ENCODE measurements at places on chromosomes 2 and 18.

- no peak for DNase-seq
Measured at GRCh38 chr18:63022429-63023022, 297.0 kb downstream of the BCL2 start.

- DNase-seq = peak; percentile 70
Measured at GRCh38 chr2:48530033-48530811, at the start of gene STON1. Gene STON1, plus strand, starts transcription at chr2:48530154. Its CDS starts 50,480 bp downstream, at chr2:48580634.

GRCh38 chr2:140643761-140644187, 1487.0 kb downstream of the LRP1B start:
- no peak for DNase-seq

- DNase-seq = no peak
Measured at GRCh38 chr2:43393918-43394317, 167.5 kb upstream of the ZFP36L2 start.

DNA sequence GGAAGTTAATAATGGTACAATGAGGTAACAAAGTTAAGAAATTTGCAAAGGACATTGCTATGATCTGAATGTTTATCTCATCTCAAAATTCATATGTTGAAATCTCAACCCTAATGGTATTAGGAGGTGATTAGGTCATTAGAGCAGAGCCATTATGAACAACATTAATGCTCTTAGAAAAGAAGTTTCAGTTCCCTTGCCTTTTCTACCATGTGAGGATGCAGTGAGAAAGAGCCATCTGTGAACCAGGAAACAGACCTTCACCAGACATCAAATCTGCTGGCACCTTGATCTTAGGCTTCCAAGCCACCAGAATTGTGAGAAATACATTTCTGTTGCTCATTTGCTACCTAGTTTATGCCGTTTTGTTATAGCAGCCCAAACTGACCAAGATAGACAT, 757.6 kb downstream of the NR4A2 start:
- DNase-seq = no peak

GRCh38 chr2:134178138-134178877, 75.6 kb upstream of the MGAT5 start:
- no peak for DNase-seq

GRCh38 chr2:155377266-155377680, 678.8 kb downstream of the KCNJ3 start:
- DNase-seq = no peak

GRCh38 chr2:9967053-9967775, 15.7 kb downstream of the GRHL1 start:
- DNase-seq = no peak

DNA sequence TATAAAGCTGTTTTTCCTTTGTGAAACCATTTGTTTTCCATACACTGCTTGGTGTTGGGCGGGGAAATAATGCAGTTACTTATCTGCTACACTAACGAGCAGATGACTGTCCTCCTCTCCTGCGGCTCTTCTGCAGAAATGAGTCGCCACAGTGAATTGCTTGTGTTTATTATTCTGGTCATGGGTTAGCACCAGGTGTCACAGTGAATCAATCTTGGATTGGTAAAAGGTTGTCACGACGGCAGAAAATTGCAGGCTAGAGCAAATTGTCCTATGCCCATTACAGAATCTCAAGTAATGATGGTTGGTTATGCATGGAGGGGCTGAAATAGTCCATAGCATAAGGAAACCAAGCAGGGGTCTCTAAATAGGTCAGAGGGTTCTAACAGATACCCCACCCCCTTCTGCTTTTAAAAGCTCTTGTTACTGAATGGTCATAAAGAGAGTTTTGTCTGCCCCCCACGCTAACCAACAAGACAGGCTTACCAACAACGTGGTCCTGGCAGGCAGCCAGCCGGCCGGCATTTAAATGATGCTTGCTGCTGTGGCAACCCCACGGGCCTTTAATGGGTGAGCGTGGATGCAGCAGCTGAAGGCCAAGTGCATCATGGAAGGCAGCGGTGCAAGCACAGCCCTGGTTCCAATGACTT, 29.5 kb downstream of the RAB31 start:
- DNase-seq = no peak

DNA sequence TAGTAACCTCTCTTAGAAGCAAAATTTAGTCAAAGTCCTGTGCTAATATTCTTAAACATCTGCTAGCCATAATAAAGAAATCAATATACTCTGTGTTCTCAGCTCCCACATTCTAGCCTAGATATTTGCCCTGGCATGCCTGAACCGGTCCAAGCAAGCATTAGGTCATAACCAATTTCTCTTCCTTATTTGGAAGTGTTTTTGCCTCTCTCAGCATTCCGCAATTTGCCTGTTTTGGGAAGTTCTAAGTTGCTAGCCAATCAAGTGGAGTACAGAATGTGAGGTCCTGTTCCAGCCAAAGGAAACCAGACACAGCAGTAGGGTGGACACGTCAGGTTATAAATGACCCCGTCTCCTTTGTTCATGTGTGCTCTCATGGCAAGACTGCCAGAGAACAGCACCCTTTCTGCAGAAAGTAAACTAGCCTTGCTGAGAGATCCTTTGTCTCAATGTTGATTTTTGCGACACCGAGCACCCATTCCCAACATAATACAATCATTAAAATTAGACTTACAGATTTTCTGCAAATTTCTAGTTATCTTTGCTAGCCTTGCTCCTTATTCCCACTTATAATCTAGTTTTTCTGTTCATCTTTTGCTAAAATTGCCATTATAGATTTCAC, 13.0 kb upstream of the SULT1C4 start:
- DNase-seq = no peak

DNA sequence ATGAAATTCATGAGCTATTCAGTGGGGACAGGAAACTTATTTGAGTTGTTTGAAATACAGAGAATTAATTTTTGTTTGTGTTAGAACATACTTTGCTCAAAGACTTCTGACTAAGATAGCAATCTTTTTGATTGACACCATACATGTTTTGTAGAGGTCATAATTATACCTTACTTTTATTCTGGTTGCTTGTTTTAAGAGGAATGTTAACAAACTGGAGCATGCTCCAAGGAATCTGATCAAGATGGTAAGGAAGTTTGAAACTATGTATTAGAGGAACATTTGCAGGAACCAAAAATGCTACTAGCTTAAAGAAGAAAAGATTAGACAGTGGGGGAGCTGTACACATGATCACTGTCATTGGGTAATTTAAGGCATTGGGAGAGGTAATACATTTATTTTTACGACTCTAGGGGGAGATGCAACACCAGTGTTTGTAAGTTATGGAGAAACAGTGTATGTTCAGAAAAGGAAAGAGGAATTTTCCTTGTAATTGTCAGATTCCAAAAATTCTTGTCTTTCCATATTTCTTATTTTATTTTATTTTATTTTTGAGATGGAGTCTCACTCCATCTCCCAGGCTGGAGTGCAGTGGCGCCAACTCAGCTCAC, 8.0 kb downstream of the AGFG1 start:
- no peak for DNase-seq

- DNase-seq = no peak
Measured at GRCh38 chr2:46268196-46268595, 29.0 kb upstream of the EPAS1 start.

GRCh38 chr2:39059366-39059952, 61.4 kb downstream of the SOS1 start:
- DNase-seq = no peak

DNA sequence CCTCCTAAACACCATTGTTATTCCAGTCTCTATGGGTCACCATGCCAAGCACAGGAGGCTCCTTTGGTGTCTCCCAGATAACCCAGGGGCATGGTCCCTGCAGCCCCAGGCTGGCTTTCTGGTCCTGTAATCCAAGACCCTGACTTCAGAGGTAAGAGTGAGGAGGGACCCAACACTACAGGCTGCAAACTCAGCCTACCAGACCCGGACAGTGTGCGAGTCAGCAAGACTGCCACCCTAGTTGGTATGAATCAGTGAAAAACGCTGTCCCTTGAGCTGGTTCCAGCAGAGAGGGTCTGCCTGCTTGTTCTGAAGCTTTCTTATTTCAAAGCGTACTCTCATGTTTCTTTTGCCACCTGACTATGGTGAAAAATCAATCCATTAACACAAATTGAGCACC, 47.6 kb upstream of the ZFP36L2 start:
- no peak for DNase-seq

GRCh38 chr2:164984428-164984827, 29.1 kb upstream of the SLC38A11 start:
- DNase-seq = no peak

GRCh38 chr2:166148500-166149400, 20.9 kb upstream of the SCN1A start:
- no peak for DNase-seq

- DNase-seq = peak; percentile 72
Measured at GRCh38 chr2:54579682-54580620, 123.8 kb downstream of the SPTBN1 start.

- no peak for DNase-seq
Measured at GRCh38 chr18:13522256-13522655, 204.1 kb downstream of the FAM210A start.

DNA sequence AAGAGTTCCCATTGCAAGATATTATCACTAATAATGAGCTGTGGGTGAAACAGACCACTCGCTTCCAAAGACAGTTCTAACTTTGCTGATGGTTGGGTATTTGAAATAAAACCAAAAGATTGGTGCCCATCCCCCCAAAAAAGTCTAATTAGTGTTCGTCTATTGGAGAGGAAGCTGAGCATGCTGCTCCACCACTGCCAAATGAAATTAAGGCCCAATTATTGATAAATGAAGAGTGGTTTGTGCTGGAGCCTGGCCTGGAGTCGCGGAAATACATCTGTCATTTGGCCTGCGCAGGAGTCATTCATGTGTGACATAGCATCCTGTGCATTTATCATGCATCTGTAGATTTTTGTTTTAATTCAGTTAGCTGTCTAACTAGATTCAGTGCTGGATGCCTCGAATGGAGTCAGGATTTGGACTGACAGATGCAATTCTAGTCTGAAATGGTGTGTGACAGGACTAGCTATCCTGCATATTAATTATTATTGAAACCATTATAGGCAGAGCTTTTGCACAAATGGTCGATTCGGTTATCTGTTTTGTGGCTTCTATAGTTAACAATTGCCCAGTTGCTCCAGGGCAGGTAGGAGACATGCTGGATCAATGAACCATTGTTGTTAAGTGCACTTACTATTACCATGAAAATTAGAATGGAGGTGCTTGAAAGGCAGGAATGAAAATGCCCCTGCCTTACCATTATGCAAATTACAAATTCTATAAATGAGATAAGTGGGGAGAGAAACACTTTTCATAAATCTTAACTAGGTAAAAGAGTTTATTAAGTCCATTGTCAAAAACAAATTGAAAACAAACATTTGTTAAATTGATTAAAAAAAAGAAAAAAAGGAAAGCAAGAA, 450.4 kb upstream of the TCF4 start:
- no peak for DNase-seq

All from CD4-positive, alpha-beta T cell treated with Interleukin-6 for 4 hours (primary cell).